CD4-positive, alpha-beta T cell treated with Interleukin-17A for 4 hours (primary cell): ENCODE measurements at places on chromosomes 1 and 21.

GRCh38 chr1:168918860-168919741 lies 187.4 kb upstream of the ATP1B1 start:
- DNase-seq: no peak

DNA sequence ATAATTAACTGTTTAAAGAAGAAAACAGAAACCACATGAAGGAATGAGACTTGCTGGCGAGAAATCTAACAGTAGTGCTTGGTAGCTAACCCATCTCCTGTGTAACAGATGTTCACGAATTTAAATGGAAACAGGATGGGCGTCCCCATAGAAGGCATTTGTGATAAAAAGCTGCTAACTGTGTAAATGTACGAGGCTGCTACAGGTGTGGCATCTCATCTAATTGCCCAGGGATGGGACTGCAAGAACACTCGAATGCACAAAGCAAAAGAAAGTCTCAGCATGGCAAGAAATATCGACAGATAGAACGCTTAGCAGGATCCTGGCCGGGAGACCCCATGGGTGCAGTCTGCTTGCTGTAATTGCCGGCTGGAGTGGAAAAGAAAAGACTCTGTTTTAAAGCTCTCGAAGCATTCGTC lies 112.7 kb downstream of the RUNX1 start:
- DNase-seq: peak; percentile 35

- DNase-seq: no peak
Measured at GRCh38 chr1:58065520-58065919, 481.0 kb downstream of the OMA1 start.

DNA sequence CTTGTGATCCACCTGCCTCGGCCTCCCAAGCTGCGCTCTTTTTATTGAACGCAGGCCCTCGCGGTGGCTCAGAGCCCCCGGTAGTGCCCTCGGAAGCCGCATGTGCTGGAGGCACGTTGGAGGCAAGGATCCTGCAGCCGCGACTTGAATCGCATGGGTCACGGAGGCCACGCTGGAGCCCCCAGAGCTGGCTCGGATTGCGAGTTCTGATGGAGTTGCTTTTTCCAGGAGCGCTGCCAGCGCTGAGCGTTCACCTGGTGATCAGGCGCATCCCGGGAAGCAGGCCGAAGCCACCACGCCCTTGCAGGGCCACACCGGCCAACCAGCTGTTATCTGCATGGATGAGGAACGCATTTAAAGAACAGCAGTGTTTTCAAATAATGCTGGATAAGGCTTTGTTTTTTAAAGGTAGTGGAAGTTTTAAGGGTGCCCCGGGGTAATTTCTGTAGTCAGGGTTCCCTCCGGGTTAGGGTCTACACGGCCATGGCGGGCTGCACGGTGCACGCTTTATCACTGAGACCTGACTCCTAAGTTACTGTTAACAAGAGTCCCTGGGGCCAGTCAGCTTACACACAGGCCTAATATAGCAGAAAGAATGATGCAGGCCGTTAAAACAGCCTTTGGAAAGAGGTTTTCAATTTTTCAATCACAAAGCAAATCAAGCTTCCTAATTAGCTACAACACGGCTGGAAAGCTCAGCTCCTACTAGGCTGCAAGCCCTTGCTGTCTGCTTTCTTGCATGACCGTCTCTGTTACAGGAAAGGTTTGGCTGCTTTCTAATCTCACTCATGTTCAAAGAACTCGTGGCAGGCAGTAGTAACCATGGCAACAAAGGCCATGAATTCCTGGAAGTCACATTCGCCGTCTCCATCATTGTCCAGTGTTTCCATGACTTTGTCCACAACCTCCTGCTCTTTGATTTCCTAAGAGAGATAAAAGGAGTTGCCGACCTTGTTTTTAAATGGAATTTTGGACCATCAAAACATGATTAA lies 6.0 kb downstream of the S100B start:
- no peak for DNase-seq

DNA sequence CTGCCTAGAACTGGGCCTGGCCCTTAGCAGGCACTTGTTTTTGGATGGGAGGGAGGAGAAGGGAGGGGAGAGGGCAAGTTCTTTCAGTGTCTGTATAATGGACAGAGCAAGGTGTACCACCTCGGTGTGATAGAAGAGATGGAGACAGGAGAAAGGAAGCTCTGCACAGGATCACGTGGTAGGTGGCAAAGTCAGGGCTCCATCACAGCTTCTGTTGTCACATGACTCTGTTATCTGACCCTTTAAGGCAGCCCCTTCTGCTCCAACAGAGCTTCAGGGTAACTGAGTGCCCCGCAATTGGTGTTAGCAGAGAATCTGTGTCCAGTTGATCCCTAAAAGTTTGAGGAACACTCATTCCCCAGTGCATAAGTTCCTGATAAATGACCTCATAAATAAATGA lies 16.5 kb upstream of the ETS2 start:
- DNase-seq: no peak

GRCh38 chr1:27660300-27660835 lies 11.6 kb downstream of the IFI6 start:
- no peak for DNase-seq

DNA sequence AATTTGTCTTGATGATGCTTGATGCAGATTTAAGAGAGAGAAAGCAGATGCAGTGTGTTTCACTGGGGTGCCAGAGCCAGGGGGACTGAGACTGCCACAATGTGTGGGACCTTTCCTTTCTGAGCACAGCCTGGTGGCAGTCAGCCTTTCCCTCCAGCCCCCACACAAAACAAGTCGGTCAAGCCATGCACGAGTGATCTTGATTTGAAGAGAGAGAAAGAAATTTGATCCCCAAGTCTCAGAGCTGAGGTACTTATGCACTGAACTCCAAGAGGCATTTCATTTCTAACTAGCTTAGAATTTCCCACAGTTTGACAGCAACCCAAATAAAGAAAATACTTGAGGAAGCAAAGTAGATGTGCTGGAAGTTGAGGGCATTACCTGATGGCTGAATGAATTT lies 193.8 kb downstream of the ST6GALNAC3 start:
- no peak for DNase-seq

GRCh38 chr1:2981981-2982614 lies 39.2 kb upstream of the ACTRT2 start:
- no peak for DNase-seq

GRCh38 chr1:239560921-239561320 lies 174.6 kb downstream of the CHRM3 start:
- DNase-seq: no peak

DNA sequence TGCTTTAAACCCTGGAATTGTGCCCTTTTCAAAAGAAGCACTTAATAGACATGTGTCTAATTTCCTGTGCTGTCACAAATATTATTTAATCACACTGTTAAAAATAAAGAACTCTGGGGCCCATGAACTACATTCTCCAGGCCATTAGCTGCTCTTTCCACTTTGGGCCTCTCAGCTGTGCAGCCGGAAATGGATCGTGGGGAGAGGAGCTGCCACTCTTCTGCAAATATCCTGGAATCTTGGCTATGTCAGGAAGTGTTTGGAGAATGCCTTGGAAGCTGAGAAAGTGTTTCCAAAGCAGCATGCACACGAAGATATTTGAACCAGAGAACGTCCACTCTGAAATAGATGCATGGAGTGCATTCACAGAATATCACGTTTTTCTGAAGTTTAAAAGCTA lies 27.5 kb upstream of the VPS26C start:
- DNase-seq: no peak

DNA sequence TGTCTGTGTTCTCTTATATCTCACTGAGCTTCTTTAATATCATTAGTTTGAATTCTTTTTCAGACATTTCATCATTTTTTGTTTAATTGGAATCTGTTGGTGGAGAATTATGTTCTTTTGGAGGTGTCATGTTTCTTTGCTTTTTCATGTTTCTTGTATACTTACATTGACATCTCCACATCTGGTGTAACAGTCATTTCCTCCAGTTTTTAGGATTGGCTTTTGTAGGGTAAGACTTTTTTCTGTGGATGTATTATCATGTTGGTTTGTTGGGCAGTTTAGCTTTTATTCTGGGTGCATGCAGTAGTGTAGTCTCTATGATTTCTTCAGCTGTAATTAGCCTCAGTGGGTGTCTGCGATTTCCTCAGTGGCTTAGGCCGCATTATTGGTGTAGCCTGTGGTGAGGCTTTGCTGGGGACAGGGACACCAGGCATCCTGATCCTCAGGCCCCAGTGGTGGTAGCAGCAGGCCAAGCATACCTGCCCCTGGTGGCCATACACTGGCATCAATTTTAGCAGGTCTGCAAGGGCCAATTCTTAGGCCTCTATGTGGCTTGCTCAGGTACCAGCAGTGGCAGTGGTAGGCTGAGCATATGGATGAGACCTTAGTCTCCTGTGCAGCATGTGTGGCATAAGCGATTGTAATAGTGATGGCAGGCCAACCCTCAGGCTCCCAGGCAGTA lies 77.6 kb upstream of the SAMD13 start:
- no peak for DNase-seq

GRCh38 chr1:210299501-210299900 lies 29.2 kb upstream of the HHAT start:
- DNase-seq: no peak

GRCh38 chr1:67367370-67368045 lies 59.8 kb downstream of the IL12RB2 start:
- no peak for DNase-seq

GRCh38 chr21:42630626-42631025 lies 22.8 kb upstream of the PDE9A start:
- no peak for DNase-seq

GRCh38 chr1:97904534-97904933 lies 16.3 kb downstream of the DPYD start:
- no peak for DNase-seq

- DNase-seq: no peak
Measured at GRCh38 chr1:198575798-198576641, 35.5 kb upstream of the ATP6V1G3 start.

DNA sequence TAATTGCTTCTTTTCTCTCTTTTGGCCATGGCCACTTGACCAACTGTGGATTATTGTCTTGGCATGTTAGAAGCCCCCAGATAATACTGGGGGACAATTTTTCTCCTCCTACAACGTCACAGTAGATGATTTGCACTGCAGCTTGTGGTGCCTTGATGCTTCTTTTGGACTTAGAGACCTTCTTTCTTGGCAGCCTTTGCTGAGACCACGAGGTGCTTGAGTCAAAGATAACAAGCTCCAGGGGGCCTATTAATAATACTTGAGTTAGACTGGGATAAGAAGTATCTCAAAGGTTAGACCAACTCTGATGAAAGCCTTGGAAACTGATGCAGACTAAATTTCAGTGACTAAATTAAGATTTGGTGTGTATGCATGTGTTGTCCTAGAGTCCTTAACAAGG lies 3.2 kb downstream of the PPP1R12B start:
- no peak for DNase-seq

GRCh38 chr1:79785561-79785960 lies 779.0 kb upstream of the ADGRL4 start:
- no peak for DNase-seq

DNA sequence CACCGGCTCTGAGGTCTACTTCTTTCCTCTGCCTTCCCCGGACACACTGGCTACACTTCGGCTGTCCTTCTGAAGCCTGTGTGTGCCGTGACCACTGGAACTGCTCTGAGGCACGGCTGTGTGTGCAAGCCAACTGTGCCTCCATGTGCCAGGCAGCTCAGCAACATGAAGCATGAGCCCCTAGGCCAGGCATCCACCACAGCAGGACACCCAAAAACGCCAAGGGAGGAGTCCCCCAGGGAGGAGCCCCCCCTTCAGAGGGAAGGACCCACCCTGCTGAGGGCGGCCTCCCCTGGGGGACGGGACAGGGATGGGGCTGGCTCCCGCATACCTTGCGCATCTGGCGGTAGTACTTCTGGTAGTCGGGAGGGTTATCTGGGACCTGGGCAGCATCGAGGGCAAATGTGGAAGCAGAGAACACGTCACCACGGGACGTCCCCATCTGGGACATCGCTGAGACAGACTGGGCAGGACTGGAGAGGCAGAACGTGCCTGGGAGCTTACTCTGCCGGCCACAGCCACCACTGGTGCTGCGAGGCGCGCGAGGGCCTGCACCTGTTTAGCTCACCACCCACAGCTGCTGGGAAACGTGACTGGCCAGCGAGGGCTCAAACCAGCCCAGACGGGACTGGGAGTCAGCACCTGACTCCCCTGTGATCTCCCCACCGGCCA lies 20.5 kb downstream of the LSS start:
- DNase-seq: no peak

DNA sequence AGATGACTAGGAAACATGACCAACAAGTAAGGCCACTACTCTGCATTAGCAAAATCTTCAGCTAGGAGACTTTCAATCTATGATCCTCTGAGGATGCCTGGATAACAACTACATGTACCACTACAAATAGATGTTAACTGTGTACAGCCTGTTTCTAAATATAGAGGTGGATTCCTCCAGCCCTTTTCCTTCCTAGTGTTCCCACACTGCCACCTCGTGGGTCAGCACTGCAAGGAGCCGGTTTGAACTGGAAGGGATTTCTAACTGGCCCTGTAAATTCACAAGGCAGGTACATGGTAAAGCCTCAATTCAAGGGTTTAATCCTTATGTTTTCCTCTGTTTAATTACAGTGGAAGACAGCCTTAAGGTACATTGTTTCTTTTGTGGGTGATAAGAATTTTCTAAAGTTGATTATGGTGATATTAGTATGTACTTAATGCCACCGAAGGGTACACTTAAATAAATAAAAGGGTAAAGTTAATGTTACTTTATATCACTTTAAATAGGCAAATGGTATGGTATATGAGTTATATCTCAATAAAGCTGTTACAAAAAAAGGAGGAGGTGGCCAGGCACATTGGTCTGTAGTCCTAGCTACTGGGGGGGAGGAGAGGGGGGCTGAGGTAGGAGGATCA lies 14.4 kb downstream of the SMYD3 start:
- DNase-seq: peak; percentile 46

DNA sequence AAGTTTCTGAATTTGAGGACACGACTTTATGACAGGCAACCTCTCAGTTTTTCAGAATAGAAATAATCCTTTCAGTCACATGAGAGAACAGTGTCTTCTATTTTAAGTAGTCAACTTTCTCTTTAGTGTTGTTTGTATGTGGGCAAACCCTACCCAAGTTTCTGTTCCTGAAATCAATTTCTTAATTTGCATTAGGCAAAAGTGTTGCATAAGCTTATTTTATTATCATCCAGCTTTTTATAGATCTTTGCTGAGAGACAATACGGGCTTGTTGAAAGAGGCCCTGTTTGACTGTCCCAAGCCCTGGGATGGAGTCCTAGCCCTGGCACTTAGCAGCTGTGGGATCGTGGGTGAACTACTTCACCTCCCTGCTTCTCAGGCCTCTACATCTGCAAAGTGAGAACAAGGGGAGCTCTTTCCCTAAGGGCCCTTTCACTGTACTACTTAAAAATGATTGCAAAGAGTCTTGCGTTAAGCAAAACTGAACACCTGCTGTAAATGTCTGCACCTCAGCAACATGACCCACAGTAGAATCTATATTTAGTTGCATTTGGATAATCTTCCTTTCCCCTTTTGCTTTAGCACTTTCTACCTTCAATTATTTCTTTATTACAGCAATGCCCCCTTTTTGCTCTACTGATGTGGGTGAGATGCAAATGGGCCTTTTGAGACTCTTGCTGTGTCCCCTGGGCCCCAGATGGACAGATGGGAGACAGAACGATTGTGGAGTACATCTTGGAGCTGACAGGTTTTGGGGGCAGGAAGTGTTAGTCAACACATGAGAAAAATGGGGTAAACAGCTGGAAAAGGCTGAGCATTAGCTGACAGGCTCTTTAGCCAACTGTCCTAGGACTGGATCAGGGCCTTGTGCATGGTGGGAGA lies 41.0 kb upstream of the SCAF4 start:
- no peak for DNase-seq
